ENCODE measurements at places on chromosomes 4 and X.
A peak's percentile ranks its signal among the peaks of the same experiment; 100 is the strongest.

DNA sequence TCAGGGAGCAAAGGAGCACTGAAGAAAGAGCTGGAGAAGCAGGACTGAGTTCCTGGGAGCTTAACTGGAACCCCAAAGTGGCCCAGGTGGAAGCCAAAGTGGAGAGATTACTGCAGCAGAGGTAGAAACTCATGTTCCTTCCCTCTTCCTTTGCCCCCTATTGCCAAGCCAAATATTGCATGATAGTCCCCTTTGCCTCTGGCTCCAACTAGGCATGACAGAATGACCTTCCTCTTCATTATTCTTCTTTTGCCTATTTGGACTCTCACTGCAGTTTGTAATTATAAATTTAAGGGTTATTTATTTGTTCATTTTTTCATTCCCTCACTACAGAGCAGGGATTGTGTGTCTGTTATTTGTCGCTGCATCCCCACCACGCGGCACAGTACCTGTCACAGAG is 22.1 kb upstream of the SPANXB1 start:
- no peak for DNase-seq

- DNase-seq = no peak
Observed at GRCh38 chrX:108442901-108443464, 3.3 kb downstream of the COL4A5 start.

- no peak for DNase-seq
Observed at GRCh38 chrX:11867610-11868345, 109.7 kb downstream of the MSL3 start.

GRCh38 chrX:71579136-71579989 is 1.1 kb downstream of the GCNA start:
- DNase-seq = no peak

DNA sequence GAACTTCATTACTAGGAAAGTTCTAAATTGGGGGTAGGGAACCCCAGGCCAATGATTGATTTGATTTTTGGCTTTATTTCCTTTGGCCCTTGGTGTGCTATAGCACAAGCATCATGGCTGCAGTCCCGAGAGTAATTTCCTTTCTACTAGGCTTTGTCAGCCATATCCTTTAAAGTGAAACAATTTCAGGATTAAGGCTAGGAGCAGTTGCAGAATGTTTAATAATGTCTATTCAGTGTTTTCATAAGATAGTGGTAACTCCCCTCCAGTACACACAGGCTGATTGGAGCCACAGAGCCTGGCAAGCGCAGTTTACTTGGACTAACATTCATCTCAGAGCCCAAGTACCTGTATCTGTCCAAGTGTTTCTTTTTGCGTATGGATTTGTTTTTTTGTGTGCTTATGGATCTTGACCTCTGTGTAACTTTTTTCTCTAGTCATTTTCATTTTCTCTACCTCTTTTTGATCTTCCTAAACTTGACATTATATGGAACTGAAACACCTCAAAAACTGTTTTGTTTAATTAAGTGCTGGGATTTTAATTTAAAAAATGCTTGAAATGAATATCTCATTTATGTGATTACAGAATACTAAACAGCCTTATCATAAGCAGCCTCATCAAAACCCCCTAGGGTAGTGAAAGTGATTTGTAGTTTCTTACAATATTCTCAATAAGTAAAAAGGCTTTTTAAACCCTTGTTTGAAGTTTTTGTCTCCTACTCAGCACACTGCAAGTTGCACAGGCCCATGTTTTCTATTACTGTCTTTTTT is 7.5 kb downstream of the STIM2 start:
- DNase-seq = no peak

DNA sequence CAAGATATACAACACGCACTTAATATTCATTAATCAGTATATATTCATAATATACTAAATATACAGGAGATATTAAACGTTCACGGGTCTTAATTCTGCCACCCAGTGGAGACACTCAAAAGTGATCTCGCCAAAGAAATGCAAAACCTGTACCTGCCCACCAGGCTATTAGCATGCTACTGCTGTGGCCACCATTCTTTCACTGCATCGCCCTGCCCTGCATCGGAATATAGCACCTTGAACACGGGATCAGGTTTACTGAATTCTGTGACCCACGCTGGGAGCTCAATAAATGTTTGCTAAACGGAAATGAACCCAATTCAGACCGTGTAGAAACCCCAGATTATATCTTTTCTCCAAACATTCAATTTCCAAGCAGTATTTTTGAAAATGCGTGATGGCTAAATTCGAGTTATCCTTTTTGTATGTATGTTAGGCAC is 840 bp upstream of the CLCN3 start:
- DNase-seq = peak; percentile 43

Data from AG20443 (cell line).